ENCODE measurements at places on chromosomes 2 and 18.

DNA sequence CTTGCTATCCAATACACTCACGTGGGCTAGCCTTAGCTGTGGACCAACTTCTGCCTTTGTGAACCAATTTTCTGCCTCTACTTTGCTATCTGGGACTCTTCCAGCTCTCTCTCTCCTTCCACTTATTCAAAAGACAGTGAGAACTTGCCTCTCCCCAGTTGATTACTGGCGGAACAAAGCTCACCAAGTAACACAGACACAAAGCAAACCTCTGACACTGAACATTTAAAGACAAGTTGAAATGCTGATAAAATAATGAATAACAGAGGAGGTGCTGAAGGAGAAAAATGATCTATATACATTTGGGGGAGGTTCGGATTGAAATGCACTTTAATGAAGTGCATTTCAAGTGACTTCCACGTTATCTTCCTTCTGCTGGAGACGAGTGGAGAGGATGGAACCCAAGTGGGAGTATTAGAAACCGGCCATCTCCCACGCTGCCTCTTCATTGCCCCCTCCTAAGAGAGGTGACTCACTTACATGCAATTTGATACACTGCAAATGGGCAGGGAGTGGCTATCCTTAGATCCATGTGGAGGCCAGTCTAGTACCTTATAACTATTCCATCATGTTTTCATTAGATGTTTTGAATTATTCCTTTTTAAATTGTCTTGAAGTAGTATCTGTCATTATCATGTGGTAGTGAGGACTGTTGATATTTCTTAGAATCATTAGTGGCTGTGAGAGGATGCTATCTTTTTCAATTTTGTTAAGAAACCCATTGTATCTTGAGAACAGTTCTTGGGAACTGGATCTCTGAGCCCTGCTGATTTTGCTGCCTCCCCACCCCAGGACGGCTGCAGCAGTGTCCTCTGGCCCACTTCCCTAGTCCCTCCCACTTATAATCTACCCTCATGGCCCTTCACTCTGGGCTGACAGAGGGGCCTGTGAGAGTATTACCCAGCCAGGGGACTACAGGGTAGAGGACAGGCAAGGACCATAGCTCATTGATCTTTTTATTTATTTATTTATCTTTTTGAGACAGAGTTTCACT, 6.0 kb upstream of the GLI2 start:
- DNase-seq = no peak

DNA sequence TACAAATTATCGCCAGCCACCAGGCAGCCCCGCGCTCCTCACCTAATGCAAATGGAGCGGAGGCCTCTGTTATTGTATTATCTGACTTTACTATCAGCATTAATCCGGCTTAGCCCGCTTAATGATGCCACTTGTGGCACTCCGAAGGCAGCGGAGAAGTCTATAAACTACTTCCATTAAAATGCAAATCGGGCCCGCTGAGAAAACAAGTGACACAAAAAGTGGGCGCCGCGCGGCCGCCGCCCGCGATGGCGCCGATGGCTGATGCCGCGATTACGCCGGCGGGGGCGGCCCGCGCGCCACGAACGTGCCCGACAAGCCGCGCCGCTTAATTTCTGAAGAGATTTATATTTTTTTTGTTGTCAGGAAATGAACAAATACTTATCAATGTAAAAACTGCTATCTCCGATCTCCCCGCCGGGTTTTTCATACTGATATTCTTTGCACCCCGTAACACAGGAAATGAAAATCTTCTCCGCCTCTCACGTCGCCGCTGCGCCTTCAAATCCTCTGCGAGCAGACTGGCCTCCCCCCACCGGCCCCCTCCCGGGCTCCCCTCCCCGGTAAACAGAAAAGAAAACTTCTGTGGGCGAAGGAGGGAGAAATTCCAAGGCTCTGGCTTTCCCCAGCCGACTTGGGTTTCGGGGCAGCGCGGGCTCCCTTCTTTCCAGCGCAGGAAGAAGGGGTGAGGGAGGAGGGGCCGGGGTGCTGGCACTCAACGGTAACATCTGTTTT, 221.8 kb downstream of the INSIG2 start:
- no peak for DNase-seq

DNA sequence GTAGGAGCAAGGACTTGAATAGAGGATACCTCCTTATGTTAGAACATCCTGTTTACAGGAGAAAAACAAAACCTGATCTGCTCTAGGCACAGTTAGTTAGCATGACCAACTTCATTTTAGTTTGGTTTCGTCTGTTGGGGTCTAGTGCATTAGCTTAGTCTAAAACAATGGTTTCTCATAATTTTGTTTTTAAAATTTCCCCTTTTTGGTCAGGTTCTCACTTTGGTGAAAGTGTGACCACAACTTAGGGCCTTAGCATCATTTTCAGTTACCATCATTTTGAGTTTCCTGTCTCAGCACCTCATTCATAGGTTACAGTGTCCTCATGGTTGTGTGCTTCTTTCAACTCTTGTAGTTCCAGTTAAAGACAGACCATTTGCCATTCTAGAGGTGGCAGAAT, 1277.0 kb upstream of the SLC39A10 start:
- no peak for DNase-seq

GRCh38 chr2:235868224-235868623, 300.0 kb downstream of the GBX2 start:
- no peak for DNase-seq

DNA sequence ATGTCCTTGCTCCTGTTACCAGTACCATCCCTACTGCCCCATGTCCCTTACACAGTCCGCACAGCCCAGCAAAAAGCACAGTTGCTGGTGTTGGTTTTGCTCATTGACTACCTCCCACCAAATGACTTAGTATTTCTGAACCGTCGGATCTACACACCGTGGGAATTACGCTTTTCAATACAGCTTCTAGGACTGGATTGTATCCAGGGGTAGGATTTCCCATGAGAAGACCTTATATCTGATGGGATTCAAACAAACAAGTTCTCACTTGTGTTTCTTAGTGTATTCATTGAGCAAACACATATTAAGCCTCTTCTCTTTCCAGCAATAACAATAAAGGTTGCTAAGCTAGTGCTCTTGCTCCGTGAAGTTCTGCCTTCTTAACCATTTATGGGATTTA, 25.8 kb downstream of the TRAPPC12 start:
- no peak for DNase-seq

DNA sequence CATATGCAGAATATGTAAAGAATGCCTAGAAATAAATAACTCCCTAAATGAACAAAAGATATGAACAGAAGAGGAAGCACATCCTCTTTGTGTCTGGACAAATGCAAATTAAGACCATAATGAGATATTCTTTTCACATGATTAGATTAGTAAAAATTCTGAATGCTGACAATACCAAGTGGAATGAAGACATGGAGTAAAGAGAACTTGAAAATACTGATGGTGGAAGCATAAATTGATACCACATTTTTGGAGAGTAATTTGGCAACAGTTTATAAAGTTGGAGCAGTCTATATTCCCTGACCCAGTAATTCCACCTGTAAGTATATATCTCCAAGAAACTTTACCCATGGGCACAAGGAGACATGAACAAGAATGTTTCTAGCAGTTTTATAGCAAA, 130.0 kb downstream of the CAPN13 start:
- no peak for DNase-seq

GRCh38 chr2:147405651-147406050, 439.2 kb upstream of the ACVR2A start:
- no peak for DNase-seq

- DNase-seq = no peak
These were observed 111.2 kb downstream of the CLIP4 start for GRCh38 chr2:29226375-29226774.

DNA sequence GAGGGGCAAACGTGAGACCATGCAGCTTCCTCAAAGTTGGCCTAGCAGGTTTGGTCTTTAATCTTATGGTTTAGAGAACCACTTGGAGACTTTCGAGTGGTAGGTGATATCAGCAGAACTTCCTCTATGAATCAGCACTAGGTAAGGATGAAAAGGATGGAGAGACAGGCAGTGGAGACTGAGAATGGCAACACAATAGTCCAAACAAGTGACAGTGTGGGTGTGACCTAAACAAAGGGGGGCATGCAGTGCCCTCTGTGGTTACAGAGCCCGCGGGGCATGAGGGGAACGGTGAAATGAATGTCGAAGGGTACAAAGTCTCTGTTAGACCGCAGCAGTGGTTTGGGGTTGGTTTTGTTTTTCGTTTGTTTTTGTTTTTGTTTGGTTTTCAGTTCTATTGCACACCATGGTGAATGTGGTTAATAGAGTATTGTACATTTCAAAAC, 143.9 kb downstream of the L3MBTL4 start:
- no peak for DNase-seq

DNA sequence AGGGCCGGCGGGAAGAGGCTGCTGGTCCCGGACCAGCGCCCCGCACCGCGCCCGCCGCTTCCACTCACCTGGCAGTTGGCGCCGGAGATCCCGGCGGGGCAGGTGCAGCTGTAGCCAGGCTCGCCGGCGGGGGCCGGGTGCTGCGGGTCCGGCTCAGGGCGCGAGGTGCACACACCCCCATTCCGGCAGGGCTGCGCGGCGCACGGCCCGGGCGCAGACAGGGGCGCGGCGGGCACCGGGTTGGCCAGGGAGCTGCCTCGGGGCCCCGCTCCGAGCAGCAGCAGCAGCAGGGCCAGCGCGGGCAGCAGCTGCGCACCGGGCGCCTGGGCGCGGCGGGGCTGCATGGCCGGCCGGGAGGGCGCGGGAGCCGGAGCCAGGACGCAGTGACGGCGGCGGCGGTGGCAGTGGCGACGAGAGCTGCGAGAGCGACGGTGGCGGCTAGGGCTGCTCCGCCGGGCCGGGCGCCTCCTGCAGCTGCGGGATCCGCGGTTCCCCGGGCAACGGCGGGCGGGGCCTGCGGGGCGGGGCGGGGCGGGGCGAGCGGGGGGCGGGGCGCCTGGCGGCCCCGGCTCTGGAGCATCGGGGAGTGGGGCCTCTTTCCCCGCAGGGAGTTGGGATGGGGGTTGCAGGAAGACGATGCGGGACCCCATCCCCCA, at the start of gene DNER:
DNER (minus strand) TSS at position 476 of the 656 bp plus-strand sequence; CDS start at position 344, 132 bp downstream.
- DNase-seq = no peak

DNA sequence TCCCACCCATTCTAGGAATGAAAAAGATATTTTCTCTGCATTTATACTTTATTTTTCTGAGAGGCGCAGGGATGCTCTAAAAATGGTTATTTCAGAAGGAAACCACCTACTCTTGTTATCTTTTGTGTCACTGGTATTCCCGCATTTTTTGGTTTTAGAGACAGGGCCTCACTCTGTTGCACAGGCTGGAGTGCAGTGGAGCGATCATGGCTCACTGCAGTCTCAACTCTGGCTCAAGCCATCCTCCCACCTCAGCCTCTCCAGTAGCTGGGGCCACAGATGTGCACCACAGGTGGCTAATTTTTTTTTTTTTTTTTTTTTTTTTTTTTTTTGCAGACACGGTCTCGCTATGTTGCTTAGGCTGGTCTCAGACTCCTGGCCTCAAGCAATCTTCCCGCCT, 135.9 kb downstream of the NCK2 start:
- DNase-seq = no peak

DNA sequence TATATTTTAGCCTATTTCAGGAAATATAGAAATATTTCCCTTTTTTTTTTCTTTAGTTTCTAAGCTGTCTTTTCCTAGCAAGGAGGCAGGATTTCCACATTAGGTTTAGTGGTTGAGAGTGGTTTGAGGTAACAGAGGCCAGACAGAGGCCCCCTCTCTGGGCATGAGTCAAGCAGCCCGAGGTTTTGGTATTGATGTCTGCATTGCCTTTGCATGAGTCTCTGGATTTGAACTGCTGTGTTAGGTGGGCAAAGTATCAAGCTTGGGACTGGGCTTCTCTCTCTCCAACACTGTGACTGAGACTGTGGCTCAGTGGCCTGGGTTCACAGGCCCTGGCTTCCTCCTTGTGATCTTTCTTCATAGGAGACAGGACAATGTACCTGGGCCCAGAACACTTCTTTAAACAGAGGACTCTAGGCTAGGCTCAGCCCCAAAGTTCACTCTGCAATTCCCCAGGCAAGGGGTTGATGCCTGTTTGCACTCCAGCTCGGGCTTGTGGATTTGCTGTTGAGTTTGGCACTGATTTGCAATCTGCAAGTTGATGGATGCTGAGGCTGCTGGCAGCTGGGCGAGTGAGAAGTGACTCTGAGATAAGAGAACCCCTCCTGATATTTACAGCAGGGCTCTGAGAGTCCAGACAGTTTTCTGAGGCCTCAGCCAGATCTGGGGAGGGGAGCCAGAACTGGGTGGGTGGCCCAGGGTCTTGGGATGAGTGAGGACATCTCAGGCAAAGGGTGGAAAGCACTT, 271.2 kb downstream of the EN1 start:
- DNase-seq = no peak

- DNase-seq = no peak
These were observed 24.8 kb downstream of the NPHP1 start for GRCh38 chr2:110180036-110180435.

GRCh38 chr2:120765678-120766469, 30.2 kb downstream of the GLI2 start:
- no peak for DNase-seq

DNA sequence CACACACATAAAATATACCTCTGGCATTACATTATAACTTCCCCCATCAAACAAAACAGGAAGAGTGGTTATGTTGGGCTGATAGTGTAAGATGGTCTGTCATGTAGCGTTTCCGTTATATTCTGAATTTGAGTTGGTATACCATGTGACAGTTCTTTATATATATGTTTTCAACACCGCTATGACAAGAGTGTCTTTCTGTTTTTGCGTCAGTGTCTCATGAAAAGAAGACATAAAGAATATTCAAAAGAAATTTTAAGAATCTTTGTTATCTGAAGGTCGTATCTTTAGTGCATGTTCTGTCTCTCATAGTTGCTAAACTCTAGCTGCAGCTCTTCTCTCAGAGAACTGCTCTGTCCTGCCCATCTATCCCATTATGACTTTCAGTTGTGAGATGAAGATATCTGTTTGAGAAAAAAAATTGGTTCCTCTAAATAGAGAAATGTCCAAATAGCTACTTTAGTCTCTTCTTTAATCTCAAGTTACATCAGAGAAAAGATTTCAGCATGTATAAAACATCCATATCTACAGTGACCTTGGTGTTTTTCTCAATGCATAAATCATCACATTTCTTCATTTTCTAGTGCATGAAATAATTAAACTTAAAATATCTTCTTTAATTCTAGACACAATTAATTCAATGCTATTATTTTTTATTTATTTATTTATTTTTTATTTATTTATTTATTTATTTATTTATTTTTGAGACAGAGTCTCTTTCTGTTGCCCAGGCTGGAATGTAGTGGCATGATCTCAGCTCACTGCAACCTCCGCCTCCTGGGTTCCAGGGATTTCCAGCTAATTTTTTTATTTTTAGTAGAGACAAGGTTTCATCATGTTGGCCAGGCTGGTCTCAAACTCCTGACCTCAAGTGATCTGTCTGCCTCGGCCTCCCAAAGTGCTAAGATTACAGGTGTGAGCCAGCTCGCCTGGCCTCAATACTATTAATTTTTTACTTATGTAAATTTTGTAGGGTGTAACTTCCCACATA, 24.3 kb upstream of the PSME4 start:
- DNase-seq = no peak

DNA sequence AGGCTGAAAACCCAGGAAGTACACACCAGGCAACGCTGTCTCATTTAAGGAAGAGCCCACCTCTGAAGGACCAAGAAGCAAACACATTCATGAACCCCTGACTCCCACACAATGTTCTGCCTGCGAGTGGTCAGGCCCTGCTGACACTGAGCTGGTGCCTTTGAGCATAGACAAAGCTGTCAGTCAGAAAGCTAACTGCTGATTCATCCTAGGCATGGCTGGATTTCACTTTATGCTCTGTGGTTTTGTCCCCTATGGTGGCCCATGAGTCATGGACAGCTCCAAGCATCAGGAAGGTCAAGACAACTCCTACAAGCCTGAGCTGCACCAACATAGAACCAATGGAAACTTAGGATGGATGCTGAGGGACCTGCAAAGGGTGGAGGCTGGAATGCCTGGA, 78.9 kb downstream of the UXS1 start:
- DNase-seq = no peak

All from cortex of kidney (tissue), 1 donor.